ENCODE measurements at places on chromosomes 4 and X.
A peak's percentile ranks its signal among the peaks of the same experiment; 100 is the strongest.

- no peak for DNase-seq
These were observed 76.0 kb downstream of the INTS6L start for GRCh38 chrX:135596495-135596894.

DNA sequence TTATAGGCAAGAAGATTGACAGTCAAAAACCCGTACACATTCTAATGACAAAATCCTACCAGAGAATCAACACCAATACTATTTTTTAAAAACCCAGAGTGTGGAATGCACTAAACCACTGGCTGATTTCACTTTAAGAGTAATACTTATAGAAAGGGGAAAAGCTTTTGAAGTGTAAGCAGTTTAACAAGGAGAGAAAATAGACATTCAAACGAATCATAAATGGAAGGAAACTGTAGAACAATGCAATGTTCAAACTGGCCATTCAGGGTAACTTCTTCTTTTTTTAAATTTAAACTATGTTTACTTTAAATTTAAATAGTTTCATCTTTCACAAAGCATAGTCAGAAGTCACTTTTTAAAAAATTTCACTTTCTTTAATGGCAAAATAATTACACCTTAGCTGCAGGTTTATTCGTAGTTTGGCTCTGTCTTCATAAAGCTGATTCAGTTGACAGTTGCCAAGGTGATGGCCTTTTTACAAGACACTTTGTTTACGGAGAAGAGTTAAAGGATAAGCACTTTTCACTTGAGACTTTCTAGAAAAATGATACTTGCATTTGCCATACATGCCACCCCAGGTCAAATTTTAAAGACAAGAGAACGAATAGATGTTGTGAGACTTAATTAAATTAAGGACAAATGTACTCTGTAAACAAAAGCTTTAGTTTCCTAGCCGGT lies 82.4 kb upstream of the KLF3 start:
- DNase-seq, result no peak

GRCh38 chrX:11206716-11207115 lies 86.5 kb upstream of the AMELX start:
- DNase-seq, result no peak

- DNase-seq, result no peak
These were observed 10.6 kb downstream of the ING2 start for GRCh38 chr4:183515411-183515810.

DNA sequence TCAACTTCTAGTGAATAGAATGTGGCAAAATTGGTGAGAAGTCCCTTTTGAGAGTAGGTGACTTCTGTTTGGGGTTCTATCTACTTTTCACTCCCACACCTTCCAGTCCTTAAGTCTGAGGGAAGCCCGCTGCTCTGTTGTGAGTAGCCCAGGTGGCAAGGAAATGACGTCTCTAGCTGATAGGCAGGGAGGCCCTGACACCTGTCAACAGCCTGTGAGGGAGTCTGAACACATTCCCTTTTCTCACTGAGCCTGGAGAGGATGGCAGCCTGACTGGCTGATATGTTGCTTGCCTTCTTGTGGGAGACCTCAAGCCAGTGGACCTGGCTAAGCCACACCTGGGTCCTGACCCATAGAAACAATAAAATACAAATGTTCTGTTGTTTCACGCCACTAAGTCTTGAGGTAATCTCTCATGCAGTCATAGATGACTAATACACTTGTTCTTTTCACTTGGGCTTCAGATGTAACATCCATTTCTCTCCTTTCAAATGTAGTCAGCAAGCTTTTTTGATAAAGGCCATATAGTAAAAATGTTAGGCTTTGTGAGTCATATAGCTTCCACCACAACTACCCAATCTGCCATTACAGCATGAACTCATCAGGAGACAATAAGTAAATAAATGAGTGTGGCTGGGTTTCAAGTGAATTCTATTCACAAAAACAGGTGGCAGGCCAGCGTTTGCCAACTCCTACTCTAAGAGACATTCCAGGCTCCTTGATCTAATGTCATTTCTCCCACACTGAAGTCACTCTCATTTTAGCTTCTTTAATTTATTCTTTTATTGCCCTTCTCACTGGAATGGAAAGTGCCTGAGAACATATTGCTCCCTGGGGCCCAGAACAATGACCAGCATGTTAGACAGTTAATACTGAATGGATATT lies 265.1 kb upstream of the MAD2L1 start:
- DNase-seq, result no peak

GRCh38 chr4:52600275-52600674 lies 58.8 kb downstream of the USP46 start:
- DNase-seq, result no peak

DNA sequence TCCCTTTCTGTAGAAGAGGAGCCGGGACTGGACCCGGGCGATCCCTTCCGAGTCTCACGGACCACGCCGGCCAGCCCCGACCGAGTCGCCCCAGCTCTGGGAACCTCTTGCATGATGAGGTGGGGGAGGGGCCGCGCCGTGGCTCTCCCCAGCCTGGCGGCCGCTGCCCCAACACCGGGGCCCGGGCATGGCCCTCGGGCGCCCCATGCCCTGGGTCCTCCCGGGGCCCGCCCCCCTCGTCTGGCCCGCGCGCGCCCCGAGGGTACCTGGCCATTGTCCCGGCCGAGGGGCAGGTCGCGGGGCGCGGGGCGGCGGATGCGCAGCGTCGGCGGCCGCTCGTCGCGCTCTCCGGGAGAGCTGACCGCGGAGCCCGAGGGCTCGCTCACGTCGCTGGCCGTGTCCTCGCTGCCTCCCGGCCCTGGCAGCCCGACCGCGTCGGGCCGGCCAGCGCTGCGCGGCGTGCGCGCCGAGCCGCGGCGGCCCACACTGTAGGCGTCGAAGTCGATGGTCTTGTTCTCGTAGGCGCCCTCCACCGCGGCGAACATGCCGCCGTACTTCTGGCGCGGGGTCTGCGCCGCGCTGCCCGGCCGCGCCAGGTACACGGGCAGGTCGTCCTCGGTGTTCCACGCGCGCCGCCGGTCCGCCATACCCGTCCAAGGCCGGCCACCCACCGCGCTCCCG lies 423 bp downstream of the CRMP1 start:
- DNase-seq, result no peak

- DNase-seq, result no peak
These were observed 171.6 kb downstream of the PCDH10 start for GRCh38 chr4:133320576-133321170.

DNA sequence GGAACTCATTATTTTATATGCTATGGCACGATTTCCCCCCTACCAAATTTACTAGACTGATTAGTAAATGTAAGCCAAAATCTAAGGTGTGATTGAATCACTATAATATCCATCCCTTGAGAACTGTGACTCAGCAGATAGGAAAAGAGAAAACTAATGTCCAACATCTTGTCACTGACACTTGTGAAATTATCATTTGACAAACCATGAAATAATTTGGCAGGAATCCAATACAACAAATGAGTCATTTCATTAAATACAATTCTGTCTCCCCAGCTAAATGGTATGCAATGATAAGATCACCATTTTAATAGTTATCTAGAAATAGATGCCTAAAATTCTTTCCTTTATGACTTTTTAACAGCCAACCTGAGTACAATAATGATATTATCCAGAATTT lies 462.3 kb downstream of the DMD start:
- DNase-seq, result no peak

- DNase-seq, result peak; percentile 62
These were observed 126.5 kb downstream of the CBR4 start for GRCh38 chr4:168883513-168883912.

GRCh38 chr4:2842687-2843262 lies 869 bp upstream of the ADD1 start:
- no peak for DNase-seq

- no peak for DNase-seq
These were observed 56.6 kb upstream of the HELT start for GRCh38 chr4:184961660-184962059.

GRCh38 chr4:140095694-140096482 lies 58.1 kb downstream of the MAML3 start:
- DNase-seq, result peak; percentile 87

- no peak for DNase-seq
These were observed 1.9 kb downstream of the TMEM164 start for GRCh38 chrX:110004731-110005369.

- no peak for DNase-seq
These were observed 23.3 kb downstream of the ADGRL3 start for GRCh38 chr4:61223385-61223784.

GRCh38 chr4:137025484-137026059 lies 506.7 kb downstream of the PCDH18 start:
- DNase-seq, result no peak

DNA sequence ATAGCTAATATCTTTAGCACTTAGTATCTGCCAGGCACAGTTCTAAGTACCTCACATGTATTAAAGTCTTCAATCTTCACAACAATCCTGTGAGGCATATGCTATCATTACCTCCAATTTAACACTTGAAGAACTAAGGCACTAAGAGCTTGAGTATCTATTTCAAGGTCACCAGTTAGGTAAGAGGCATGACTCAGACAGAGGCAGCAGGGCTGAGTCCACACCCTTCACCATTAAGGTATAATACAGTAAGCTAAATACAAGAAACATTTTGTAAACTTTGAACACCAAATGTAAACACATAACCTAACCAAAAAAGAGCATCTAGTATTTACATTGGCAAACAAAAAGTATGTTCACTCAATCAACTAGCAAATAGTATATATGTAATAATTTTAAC lies 1410.9 kb downstream of the PCDH18 start:
- no peak for DNase-seq

- DNase-seq, result peak; percentile 73
These were observed 811 bp downstream of the FLNA start for GRCh38 chrX:154373340-154374306.

GRCh38 chr4:73831569-73831968 lies 4.9 kb upstream of the CXCL6 start:
- DNase-seq, result no peak

DNA sequence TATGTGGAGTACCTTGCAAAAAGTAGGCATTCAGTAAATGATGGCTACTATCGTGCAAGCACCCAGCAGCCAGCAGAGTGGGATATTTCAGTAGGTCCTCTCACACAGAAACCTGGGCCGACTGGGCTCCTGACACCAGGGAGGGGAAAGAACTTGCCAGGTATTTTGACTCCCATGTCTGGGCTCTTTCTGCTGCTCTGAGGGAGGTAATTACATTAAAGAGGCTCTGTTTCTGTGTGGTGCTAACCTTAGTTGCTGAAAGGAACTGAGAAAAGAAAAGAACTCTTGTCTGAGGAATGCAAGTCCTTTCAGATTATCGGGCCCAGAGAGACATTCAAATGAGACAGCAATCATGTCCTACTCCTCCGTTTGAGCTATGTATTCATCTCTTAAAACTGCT lies 175.8 kb upstream of the MTMR8 start:
- DNase-seq, result no peak

- no peak for DNase-seq
These were observed 205.3 kb downstream of the SLC39A8 start for GRCh38 chr4:102139932-102140331.

GRCh38 chr4:138775489-138775888 lies 240.1 kb upstream of the NOCT start:
- no peak for DNase-seq

DNA sequence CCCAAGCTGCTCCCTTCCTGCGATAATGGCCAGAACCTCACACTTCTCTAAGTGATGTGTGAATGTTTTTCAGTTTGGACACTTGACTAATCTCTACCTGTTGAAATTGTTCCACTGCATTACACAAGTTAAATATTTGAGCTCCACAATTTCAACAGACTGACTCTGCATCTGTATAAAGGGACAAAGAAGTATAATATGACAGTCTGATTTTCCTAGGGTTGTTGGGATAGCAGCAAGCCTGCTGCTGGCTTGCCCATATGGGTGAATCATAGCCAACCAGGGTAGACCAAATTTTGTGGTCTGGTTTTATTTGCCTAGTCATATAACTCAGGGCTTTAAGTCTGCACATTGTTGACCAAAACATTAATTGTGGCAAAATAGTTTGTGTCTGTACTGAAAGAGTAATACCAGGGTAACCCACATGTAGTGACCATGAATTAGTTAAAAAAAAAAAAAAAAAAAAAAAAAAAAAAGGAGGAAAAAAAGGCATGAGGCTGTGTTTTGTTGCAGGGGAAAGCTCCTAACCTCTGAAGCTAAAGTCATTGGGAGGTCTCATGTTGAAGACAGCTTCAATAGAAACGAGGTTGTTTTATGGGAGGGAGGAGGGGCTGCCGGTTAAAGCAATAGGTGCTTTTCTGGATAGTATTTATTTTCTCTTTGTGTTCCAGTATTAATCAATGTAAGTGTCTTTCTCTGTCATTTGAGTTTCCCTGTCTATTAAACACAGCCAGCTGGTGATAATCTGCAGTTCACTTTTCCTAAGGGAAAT lies 534.2 kb downstream of the RAB28 start:
- no peak for DNase-seq

DNA sequence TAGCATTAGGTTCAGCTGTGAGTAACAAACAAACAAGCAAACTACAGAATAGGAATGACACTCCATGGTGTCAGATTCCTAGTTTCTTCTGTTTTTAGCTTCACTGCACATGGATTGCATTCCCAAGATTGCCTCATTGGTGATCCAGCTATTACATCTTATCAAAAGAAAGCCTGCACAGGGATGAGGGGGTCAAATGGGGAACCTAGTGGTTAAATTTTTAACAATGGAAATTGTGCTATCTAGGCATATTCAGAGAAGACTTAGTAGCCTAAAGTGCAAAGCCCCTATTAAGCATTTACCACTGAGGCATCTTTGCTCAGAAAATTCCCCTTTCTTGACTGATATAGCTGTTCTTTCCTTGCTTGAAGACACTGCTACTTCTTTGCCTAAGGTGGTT lies 3.9 kb upstream of the TTC29 start:
- DNase-seq, result no peak

- no peak for DNase-seq
These were observed 584 bp upstream of the TMEM165 start for GRCh38 chr4:55395218-55395528.

DNA sequence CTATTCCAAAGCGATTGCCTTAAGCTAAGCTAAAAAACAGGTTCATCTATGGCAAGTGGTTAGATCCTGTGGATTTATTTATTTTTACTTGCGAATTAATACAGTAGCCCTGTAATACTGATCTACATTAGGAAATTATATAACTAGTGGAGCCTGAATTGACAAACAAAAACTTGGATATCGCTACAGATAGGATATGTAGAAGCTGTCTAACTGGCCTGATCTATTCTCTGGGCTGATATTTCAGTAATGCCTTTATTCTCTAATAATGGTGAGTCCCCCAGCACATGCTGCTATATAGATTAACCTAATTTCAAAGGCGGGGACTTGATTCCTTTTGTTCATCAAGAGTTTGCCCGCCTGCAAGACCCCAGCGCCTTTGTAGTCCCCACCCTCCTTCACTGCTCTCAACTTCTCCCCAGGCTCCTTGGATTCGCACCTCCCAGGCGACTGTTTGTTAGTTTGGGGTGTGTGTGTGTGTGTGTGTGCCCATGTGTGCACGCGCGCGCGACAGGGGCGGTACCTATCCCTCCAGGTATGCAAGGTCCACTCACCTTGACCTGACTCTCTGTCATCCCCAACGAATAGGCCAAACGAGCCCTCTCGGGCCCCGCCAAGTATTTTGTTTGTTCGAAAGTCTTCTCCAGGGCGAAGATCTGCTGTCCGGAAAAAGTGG lies 3.8 kb downstream of the NKX6-1 start:
- no peak for DNase-seq

Data from AG04450 (cell line).